ENCODE measurements at places on chromosomes 1 and 21. TPM values are rescaled to one million over a fixed set of nuclear protein-coding genes. Genes with fewer than 3 reads are reported as not detected.

NECTIN4 gene
- total RNA-seq, result not detected

HRNR gene
- not detected for total RNA-seq

DNA sequence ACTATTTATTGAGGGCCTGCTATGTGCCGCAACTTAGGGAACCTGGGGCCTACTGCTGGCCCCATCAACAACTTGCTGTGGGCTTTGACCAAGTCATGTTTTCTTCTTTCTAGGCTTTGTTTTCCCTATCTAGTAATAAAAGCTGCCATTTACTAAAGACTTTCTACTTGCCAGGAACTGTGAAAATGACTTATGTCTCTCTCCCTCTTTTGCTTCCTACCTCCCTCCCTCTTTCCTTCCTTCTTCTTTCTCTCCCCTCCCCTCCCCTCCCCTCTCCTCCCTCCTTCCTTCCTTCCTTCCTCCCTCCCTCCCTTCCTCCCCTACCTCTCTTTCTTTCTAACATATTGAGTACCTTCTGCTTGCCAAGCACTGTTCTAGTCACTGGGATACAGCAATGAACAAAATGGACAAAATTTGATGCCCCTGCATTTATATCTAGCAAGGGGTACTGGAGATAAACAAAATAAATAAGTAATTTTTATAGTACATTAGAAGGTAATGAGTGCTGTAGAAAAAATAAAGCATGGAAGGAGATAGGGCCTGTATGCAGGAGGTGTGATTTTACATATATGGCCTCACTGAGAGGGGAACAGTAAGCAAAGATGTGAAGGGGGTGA, 170.3 kb upstream of the USP24 start:
- DNase-seq, result no peak

GRCh38 chr1:20166051-20166450, 19.8 kb upstream of the UBXN10 start:
- DNase-seq, result no peak

RBM11 gene
- 14.4 TPM for total RNA-seq

Data from spinal cord (tissue), 10 donors.